ENCODE measurements at places on chromosomes 11 and 22.
A peak's percentile ranks its signal among the peaks of the same experiment; 100 is the strongest.

- no peak for DNase-seq
These were observed 424.6 kb upstream of the CADM1 start for GRCh38 chr11:115928811-115929210.

DNA sequence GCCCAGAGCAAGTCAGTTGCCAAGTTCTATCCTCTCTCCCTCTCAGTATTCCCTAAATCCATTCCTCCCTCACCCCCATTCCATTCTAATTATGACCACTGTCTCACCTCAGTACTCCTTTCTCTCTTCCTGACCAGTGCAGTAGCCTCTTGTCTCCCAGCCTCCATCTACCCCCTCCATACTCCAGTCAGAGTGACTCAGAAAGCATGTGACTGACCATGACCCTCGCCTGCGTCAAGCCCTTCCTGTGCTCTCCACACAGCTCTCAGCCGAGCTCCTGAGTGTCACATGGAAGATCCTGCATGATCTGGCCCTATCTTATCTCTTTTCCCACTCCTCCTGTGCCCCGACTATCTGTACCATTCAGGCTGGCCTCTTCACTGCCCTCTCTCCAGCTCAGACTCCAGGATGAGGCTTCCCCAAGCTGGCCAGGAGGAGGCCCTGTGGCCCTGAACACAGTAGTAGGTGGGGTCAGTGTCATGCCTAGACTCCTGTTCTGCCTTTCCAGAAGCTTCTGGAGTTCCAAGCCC lies 42.6 kb downstream of the NEU3 start:
- peak; percentile 68 for DNase-seq

- no peak for DNase-seq
These were observed 84.1 kb downstream of the DGCR2 start for GRCh38 chr22:19038164-19038546.

DNA sequence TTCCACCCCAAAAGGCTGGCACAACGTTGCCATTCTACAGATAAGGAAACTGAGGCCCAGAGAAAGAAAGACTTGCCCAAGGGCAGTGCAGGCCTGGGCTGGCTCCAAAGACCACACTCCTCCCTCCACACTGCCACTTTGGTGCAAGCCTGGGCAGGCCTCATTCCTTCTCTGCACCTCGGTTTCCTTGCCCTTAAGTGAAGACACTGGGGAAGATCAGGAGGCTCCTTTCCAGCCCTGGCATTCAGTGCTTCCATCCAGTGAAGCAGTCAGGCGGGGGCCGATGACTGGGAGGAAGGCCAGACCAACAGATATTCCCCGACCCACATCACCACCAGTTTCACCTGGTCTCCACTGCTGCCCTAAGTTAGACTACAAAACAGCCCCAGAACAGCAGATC lies 18.3 kb upstream of the TCF20 start:
- no peak for DNase-seq

DNA sequence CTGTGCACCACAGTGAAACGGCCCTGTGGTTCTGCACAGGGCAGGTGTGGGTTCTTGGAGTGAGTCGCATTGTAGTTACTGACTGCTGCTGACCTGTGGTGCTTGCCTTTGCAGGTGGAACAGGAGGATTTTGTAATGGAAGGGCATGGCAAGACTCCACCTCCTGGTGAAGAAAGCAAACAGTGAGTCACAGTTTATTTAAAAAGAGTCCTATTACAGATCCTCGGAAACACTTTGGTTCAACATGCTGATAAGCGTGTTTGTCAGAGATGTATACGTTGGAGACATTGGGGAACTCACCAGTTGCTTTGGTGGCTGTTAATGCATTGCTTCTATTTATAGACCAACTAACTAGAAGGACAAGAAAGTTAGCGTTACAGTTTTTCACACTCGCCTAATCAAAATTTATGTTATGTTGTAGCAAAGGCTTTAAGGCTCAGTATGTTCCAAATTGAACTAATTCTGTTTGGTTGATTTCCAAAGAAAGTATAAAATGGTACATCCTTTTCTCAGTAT lies 21.7 kb upstream of the TNRC6B start:
- peak; percentile 26 for DNase-seq

DNA sequence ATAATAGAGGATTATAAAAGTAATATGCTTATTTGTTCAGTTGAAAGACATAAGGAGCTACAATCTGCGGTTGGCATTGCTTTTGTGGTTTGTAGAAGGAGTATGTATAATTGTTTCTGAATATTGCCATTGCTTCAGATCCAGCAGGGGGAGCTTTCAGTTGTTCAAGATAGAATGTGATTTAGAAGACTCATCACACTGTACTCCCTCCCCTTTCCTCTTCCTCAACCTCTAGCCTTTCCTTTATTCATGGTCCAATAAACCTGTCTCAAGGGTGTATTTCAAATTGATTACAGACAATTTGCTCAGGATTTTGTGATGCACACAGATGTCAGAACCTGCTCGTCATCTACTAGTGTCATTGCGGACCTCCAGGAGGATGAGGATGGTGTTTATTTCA lies 9.8 kb downstream of the PRMT3 start:
- DNase-seq = peak; percentile 13

- DNase-seq = no peak
These were observed 74.0 kb upstream of the TTC12 start for GRCh38 chr11:113240389-113240788.

- no peak for DNase-seq
These were observed 6.2 kb downstream of the USH1C start for GRCh38 chr11:17538054-17538453.

DNA sequence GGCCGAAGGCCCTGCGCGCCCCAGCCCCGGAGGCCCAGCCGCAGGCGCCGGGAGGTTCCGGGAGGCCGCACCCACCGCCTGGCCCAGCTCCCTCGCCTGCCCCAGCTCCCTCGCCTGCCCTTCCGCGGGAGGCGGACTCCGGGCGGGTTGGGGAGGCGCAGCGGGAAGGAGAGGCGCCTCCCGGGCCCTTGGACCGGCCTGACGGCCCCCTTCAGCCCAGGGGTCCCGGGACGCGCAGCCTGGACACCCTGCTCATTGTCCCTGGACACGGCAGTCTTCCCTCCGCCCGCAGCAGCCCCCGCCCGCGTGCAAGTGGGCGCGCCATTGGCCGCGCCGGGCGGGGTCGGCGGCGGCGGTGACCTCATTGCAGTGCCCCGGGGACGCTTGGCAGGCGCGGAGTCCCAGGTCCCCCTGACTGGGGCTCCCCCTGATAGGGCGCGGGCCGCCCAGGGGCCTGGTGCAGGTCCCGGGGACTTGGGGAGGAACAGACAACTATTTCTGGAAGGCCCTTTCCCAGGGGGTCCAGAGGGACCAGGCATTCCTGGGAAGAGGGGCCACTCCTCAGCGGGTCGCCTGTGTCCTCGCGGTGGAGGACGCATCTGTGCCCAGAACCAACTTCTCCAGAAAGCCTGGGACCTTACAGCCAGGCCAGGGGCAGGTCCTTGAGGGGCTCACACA lies 501 bp downstream of the CD151 start:
- DNase-seq = no peak

DNA sequence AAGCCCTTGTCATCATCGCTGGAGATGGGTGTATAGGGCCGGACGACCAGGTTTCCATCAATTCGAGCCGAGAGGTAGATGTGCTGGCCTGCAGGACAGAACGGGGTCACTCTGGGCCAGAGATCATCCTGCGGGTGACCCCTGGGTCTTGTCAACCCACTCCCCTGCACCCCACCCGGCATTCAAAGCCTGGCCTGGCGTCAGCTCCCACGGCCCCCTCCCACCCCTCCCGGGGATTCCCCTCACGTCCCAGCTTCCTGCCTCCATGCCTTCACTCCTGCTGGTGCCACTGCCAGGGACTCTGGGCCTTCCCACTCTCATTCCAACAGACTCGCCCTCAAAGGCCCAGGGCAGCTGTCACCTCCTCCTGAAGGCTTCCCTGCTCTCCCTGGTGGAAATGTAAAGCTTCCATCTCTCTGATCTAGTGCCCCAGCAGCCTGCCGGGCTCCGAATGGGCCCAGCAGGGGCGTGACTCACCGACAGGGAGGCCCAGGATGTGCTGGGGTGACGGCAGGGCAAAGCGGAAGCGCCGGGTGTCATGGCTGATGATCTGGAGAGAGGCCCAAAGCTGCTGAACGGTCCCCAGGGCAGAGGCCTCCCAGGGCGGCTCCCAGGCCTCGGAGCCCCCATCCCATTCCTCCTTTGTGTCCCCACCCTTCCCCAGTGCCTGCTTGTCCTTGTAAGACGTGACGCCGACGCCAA lies 9.3 kb downstream of the ATP5MGL start:
- peak; percentile 62 for DNase-seq

DNA sequence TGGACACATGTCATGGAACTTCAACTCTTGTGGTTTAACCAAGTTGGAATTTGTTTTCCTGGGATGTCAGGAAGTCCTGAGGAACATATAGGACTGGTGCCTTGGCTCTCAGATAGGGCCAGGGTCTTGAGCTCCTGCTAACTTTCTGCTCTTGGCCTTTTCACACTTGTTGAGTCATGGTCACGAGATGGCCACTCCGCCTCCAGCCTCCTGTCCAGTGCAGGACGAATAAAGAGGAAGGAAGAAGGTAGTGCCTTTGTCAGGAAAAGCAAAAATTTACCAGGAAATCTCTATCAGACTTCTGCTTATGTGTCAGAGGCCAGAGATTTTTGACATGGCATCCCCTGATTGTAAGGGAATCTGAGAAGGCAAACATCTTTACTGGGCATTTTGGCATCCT lies 89.1 kb upstream of the ARHGAP20 start:
- no peak for DNase-seq

DNA sequence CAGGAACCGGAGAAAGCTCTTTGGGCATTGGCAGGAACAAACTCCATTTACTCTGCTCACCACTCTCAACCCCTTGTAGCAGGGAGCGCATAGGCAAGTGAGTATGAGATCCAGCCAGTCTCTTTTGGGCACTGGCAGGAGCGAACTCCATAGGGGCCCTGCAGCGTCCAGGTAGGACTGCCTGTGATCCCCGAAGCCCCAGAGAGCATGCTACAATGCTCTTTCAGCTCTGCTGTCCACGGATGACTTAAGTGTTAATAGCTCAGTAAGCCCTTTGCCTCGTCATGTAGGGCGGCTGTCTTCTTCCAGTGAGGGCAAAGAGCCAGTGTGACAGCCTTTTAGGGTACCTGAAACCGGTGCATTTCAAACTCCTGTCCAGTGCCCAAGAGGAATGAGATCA lies 1525.6 kb upstream of the RAG2 start:
- no peak for DNase-seq

DNA sequence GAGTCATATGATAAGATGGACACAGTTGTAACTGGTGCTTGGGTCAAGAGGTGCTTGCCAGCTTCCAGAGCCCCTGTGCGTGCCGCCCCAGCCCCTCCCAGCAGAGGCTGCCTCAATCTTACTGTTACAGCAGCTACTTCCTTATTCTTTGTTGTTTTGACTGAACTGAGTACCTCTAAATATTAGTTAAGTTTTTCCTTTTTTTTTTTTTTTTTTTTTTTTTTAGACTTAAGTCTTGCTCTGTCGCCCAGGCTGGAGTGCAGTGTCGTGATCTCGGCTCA lies 8.8 kb downstream of the ZBED4 start:
- no peak for DNase-seq

- DNase-seq = peak; percentile 87
These were observed at the start of gene CSTF3 for GRCh38 chr11:33161120-33162005. Gene CSTF3 (minus strand): TSS chr11:33161480. CDS start chr11:33161325, 155 bp downstream.

DNA sequence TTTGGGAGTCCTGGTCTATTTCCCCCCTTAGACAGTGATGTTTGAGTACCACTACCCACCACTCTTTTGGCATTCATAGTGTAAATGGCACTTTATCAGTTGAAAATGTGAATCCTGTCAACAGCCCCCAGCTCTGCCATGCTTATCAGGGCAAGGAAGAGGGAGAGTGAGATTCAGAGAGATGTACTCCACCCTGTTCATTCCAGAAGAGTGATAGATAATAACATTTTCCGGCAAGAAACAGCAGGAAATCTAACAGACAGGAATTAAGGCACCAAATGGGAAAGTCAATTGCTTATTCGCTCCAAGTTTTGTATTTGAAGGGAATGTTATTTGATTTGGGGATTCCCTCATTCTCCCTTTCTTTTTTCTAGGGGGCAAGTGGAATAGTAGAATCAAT lies 681.9 kb downstream of the NTM start:
- no peak for DNase-seq

GRCh38 chr11:17768547-17768946 lies 34.0 kb downstream of the KCNC1 start:
- DNase-seq = no peak

- peak; percentile 12 for DNase-seq
These were observed 98.5 kb upstream of the CSNK2A3 start for GRCh38 chr11:11451501-11452005.

DNA sequence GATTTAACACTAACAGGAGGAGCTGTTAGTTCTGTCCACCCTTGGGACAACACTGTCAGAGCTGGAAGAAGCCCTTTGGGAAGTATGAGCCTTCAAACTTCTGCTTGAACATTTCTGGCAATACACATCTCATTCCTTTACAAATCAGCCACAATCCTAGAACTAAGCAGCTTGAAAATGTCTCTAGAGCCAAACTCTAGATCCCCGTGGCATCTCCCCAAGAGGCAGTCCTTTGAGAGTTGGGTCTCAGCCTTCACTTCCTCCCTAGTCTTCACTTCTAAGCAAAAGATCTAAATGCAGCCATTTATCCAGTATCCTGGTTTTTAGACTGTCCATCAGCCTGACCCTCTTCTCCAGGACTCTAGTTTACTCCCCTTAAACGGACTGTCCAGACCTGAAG lies 26.9 kb downstream of the ARFGAP2 start:
- no peak for DNase-seq

DNA sequence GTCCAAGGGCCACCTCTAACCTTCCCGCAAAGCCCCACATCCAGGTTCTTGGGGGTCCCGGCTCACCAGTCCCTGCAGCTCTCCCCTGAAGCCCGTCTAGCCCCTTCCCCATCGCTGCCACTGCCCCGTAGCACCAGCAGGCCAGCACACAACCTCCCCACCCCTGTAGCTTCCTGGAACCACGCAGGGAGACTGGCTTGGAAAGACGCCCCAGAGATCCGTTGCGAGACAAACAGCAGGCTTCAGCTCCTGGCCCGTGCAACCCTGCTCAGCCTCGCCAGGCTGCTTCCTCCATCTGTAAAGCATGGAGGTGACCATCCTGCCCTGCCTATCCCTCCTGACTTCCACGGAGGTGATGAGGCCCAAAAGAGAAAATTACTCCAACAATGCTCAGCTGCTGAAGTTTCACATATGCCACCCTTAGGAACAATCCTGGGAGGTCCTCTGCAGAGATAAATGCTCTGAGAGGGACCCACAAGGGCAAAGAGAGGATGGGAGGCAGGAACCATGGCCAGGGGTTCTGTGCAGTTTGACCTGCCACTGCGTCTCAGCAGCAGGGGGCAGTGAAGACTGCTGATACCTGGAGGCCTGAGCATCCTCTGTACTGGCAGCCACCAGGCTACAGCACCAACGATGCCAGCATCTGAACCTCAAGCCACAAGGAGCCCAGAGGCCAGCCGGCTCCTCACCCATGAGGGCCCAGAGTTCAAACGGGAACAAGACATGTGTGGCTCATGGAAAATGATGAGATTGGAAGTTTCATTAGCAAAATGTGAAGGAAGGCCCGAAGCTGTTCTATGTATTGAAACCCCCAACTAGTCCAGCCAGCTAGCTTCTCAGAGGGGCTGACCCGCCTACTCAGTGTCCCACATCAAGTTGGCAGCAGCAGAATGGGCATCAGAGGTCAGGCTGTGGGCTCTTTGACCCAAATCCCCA lies 16.1 kb downstream of the DGCR2 start:
- DNase-seq = no peak
